ENCODE measurements at places on chromosomes 1 and 21. TPM values are rescaled to one million over a fixed set of nuclear protein-coding genes. Genes with fewer than 3 reads are reported as not detected.

DNA sequence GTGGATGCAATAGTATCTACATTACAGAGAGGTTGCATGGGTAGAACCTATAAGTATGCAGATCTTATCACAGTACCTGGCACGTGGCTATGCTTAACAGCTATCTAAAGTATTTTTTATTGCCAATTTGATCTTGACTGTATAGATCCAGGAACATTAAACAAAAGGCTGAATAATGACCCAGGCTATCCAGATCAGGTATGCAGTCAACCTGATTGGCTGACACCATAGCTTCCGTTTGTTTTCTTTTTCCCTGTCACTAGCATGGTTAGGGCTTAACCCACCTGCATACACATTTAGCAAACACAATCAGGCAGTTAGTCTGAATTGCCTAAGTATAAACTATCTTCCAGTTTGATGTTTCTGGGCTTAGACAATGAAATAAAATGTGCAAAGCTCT lies 264.9 kb upstream of the PLXNA2 start:
- DNase-seq: no peak

DNA sequence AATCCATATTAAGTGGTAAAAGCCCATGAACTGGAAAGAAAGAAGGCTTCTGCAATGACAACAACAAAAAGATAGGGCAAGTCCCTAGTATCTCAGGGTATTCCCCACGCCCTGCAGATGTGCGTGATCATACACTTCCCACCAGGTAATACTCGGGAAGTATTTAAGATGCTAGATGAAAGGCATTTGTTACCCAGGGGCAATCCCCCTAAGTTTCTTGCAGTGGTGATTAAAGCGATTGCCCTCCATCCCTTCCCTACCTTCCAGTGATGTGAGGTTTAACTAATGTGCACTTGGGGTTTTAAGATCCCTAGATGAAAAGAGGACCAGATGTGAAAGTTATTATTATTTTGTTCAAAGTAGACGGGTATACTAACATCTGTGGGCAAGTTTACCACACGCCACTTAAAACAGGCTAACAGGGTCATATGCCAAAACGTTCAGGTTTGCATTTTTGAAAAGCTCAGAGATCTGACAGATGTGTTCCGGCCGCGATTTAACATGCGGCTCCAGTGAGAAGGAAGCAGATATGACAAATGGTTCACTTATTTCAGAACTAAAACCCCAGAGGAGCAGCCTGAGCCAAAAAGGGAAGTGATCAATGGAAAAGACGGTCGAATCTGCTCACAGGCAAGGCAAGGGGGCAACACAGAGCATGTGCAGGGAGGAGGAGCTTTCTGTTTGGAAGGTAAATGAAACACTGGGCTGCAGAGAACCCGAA lies 17.4 kb downstream of the TIAM1 start:
- DNase-seq: no peak

DNA sequence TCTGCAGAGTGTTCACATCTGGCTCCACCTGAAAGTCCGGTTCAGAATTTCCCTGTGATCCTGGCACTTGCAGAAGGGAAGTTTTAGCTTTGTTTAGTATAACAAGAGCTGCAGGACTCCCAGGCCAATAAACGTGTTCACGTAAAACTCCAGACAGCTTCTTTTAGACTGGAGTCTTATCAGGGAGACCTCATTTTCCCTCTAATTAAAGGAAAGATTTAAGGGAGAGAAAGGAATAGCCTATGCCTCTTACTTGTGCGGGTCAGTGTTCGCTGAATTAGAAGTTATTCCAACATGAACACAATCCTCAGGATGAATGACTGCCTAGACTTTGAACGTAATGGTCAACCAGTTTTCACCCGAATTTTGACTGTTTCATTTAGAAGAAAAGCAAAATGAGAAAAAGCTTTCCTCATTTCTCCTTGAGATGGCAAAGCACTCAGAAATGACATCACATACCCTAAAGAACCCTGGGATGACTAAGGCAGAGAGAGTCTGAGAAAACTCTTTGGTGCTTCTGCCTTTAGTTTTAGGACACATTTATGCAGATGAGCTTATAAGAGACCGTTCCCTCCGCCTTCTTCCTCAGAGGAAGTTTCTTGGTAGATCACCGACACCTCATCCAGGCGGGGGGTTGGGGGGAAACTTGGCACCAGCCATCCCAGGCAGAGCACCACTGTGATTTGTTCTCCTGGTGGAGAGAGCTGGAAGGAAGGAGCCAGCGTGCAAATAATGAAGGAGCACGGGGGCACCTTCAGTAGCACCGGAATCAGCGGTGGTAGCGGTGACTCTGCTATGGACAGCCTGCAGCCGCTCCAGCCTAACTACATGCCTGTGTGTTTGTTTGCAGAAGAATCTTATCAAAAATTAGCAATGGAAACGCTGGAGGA lies 202.1 kb upstream of the SGIP1 start:
- peak; percentile 94 for DNase-seq

- no peak for DNase-seq
These were observed 18.9 kb downstream of the NOS1AP start for GRCh38 chr1:162088281-162088969.

DNA sequence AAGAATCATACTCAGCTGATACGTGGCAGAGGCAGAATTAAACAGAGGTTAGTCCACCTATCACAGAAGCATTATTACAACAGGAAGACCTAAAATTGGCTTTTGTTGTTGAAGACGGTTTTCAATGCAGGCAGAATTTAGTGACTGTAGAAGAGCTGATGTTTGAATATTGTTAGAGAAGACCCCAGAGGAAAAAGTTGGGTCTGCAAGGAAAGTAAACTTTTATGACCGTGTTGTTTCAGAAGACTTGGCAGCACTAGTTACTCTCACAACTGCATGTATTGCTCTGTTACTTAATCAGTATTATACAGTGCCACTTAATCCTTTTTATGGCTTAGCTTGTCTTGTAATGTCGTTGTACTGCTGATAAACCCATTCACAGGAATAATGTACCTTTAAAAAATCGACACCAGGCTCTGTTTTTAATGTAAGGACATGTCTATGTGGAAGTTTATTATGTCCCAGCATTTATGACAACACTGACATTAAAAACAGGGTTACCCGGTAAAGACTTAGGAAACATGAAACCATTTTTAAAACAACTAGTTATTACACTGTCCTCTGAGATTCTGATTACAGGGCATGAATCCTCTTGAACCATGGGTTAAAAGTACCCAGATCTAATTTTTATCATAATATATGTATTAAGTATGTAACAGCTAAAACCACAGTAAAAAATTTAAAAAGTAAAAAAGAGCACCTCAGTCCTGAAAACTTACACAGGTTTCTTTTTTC lies 235.4 kb downstream of the TTLL7 start:
- no peak for DNase-seq

GRCh38 chr1:22903113-22903512 lies 69.6 kb downstream of the LACTBL1 start:
- DNase-seq: no peak

DNA sequence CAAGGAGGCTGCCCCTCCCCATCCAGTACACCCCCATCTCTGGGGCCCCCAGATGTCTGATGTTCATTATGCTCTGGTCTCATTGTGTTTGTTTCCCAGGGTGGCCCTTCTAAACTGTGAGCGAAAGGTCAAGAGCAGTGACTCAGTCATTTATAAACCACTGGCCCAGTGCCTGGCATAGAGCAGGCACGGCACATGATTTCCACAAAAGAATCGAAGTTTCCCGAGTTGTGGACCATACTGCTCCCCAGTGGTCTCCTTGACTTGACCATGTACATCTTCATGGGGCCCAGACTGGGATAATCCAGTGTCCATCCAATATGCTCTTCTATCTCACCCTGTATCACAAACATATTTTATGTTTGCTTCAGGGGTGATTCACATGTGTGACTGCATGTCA lies 153.3 kb downstream of the NR5A2 start:
- DNase-seq: peak; percentile 8

DNA sequence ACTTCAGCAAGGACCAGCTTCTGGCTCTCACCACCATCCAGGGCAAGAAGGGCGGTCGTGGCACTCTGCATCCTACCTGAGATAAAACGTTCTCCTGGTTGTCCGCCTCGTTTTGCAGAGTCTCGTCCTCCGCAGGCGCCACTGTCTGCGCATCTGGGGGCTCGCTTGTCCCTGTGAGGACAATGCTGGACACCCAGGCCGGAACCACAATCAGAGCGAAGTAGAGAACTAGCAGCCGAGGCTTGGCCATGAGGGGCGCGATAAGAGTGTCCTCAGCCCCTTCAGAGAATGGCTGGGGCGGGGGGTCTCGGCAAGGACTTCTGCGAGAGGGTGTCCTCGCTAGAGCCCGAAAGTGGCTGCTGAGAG lies 505 bp downstream of the OLFML2B start:
- peak; percentile 15 for DNase-seq

DNA sequence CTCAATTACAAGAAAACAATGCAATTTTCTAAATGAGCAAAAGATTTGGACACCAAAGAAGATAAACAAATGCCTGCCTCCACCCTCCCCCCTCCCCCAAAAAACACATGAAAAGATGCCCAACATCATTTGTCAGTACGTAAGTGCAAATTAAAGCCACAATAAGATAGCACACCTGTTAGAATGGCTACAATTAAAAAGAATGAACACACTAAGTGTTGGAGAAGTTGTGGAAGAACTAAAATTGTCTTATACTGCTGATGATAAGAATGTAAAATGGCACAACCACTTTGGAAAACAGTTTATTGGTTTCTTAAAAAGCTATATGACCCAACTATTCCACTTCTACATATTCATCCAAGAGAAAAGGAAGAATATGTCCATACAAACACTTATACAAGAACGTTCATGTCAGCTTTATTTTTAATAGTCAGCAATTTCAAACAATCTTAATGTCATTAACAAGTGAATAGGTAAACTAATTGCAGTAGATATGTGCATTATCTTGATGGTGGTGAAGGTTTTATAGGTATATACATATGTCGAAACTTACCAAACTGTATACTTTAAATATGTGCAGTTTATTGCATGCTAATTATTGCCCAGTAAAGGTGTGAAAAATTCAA lies 10.4 kb downstream of the IL20 start:
- no peak for DNase-seq

- DNase-seq: no peak
These were observed 157.6 kb downstream of the EDEM3 start for GRCh38 chr1:184596950-184597645.

- no peak for DNase-seq
These were observed 52.6 kb downstream of the AHDC1 start for GRCh38 chr1:27551170-27551952.

GRCh38 chr1:2596530-2597333 lies 10.2 kb downstream of the PRXL2B start:
- no peak for DNase-seq

DNA sequence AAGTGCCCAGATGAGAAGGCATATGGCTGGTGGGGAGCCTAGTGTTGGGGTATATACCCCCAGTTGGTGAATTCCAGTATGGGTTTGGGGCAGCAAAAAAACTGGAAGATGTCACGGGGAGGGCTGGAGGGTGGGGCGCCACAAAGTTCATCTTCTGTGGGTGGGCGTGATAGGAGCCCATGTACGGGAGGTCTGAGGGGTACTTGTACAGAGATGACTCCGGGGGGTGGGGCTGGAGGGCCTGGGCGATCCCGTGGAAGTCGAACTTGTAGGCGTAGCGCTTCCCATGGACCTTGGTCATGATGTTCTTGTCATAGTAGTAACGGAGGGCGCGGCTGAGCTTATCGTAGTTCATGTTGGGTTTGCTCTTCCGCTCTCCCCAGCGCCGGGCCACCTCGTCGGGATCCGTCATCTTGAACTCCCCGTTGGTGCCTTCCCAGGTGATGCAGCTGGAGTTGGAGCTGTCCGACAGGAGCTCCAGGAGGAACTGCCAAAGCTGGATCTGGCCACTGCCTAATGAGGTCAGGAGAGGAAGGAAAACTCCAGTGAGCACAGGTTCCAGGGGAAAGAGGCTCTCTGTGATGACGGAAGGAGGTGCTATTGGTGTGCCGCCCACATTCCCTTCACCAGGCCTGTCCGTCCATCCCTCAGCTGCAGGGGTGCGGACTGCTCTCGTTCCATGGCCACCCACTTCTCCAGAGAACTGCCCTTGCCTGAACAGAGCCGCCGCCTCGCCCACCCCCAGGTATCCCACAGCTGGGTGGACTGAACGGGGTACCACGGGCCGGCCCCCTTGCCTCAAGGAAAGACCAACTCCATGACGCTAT lies 114.7 kb downstream of the ERG start:
- no peak for DNase-seq

GRCh38 chr1:230746617-230747016 lies 571 bp upstream of the CAPN9 start:
- DNase-seq: no peak

DNA sequence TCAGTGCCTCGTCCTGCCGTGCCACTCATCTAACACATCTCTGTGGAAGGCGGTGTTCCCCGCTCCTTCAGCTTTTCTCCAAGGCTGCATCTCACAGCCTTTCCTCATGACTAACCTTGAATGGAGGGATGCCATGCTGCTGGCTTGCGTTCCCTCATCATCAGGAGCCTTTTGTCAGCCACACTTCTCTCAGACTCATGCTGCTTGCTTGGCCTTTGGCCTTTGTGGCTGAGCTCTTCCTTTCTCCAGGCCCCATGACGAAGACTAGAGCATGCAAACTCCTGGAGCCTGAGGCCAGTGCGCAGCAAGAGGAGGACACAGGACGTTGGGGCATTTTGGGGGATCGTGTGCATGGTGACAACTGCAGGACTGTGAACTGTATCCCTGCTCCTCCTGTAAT lies 70.8 kb downstream of the SYT2 start:
- no peak for DNase-seq

GRCh38 chr21:41371685-41372030 lies 9.8 kb downstream of the MX2 start:
- DNase-seq: no peak

DNA sequence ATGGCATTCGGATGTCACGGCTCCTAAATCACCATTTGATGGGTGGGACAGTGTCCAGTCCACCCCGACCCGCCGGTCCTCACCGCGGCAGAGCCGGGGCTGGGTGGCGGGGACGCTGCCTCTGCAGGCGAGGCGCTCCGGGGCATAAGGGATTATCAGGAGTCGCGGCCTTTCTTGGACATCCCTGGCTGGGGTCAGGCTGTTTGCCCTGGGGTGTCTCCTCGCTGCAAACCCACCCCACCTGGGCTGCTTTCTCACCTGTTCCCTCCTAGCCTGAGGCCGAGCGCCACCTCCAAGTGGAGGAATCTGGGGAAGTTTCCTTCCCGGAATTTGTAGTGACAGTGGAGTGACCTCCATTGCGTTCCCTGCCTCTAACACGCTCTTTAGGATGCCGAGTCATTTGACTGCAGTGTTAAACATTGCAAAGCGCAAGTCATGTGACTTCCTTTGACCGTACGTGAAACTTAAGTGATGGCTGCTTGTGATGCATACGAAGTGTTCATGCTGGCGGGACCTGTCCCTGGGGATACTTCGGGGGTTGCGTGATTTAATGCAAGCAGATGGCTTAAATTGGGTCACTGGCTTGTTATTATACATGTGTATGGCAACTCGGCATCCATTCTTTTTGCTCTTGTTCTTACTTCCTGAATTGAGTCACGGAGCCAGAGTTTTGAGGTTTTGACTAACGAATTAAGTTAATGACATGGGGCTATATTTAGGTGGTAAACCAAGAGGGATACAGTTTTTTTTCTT lies 536 bp downstream of the LGALS8 start:
- peak; percentile 87 for DNase-seq

The HUNK gene
- 1.3 TPM for total RNA-seq

The PGLYRP3 gene
- not detected for total RNA-seq

The LRRC38 gene
- not detected for total RNA-seq

The ELAPOR1 gene
- total RNA-seq: 0.64 TPM

The DNASE2B gene
- not detected for total RNA-seq

The PTAFR gene
- total RNA-seq: under 0.01 TPM

The MMP23B gene
- 11.0 TPM for total RNA-seq

The SPATA17 gene
- 0.86 TPM for total RNA-seq

All from fibroblast of villous mesenchyme (primary cell).